GM12865 (cell line): ENCODE measurements at places on chromosomes 16 and 17.

GRCh38 chr16:19919142-19919541 lies 34.5 kb upstream of the GPRC5B start:
- DNase-seq: no peak

DNA sequence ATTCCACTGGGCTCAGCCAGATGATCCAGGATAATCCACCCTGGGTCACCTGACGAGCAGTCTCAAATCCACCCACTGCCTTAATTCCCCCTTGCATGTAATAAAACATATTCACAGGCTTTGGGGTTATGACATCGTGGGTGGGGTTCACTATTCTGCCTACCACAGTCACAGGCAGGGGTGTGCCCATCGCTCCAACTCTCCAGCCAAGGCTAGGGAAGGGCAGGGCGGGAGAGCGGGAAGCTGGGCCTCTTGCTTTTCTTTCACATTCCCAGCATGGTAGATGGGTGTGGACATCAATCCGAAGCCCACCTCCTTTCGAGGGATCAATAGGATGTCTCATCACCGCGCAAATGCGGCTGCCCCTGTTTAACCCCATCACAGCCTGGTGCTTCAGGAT lies 12.7 kb upstream of the CD300LD start:
- no peak for DNase-seq

DNA sequence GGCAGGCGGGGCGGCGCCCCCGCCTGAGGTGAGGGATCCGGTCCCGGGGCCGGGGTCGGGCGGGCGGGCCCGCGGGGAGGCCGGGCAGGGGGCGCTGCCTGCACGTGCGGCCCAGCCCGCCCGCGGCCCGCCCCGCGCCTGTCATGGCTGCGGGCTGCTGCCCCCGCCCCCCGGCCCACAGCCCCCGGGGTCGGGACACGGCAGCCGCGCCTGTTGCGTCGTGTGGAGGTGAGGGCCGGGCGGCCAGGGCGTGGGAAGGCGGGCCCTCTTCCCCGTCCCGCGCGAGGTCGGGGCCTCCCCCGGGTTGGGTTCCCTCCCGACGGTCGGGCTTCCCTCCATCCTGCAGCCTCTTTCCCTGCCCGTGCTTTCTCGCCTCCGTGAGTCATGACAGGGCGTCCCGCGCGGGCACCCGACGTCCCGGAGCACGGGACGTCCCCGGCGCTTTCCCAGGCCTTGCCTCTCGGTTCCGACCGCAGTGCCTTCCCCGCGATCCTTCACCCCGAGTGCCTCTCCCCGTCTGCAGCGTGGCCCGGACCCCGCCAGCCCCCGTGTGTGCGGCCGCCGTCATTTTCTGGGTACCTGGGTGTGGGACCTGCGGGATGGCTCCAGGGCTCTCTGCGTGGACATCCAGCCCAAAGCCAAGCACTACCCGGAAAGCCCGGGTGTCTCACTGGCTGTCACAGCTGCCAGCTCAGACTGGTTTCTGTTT lies 76.7 kb downstream of the CHD9 start:
- DNase-seq: peak; percentile 60

DNA sequence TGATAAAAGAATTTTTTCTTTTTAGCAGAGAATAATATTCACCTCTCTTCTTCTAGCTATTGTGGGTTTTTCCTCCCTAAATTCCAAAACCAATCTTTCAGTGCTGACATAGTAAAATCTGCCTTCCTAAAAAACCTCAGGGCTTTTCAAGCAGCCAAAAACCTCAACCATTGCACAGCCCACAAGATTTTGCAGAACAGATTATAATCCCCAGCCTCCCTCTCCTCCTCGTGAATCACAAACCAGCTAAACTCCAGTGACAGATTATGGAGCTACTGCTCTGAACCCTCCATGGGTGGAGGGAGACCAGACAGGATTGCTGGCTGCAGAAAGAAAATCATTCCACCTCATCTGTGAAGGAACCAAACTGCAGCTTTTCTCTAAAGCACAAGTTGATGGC lies 341.6 kb downstream of the SOX9 start:
- no peak for DNase-seq

GRCh38 chr17:4678448-4679026 lies 25.4 kb downstream of the PELP1 start:
- no peak for DNase-seq

DNA sequence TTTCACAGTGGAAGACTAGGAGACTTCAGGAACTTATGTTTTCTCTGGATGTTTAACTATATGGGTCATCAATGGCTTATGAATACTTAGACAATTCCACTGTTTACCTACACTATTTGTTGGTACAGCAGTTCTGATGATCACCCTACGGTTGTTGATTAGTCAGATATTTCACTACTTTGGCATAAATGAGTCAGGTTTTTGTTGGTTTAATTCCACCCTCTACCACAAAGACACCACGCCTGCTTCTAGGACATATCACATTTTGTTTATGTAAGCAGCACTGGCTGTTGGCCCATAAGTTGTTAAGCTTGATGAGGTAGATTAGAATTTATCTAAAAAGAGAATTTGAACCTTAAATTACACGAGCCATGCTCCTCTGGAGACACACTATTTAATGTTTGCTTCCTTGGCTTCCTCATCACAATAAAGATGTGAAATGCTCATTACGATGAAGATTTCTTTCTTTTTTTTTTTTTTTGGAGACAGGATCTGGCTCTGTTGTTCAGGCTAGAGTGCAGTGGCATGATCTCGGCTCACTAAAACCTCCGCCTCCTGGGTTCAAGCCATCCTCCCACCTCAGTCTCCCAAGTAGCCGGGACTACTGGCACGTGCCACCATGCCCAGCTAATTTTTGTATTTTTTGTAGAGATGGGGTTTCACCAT lies 4.3 kb downstream of the GDE1 start:
- no peak for DNase-seq

DNA sequence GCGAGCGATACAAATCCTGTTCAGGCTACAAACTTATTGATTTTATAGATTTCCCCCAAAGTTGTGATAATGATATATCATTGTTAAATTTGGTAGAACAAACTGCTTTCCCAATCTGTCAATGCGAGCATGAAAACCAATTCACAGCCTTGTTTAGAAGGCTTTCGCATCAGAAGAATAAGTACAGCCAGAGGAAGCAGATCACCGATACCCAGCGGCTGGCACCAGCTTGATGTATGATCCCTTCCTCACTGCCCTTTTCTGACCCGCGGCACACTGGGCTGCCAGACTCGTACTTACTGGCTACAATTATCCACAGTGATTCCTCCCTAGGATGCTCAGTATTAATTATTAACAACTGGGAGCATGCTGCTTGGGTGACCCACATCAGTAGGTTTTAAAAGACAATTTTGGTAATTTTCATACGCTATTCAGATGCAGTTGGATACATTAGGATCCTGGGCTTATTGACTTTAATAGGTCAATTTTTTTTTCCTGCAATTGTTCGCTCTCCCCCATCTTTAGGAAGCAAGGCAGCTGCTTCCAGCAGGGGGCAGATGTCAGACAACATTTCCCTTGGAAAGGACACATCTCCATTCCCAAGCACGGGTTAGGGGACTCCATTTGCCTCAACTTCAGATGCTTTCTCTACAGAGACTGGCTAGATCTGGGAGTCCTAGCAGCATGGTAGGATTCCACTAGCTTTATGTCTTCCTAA lies 582.7 kb upstream of the PSMD7 start:
- DNase-seq: no peak

GRCh38 chr16:89371968-89372634 lies 118.3 kb downstream of the ANKRD11 start:
- no peak for DNase-seq

DNA sequence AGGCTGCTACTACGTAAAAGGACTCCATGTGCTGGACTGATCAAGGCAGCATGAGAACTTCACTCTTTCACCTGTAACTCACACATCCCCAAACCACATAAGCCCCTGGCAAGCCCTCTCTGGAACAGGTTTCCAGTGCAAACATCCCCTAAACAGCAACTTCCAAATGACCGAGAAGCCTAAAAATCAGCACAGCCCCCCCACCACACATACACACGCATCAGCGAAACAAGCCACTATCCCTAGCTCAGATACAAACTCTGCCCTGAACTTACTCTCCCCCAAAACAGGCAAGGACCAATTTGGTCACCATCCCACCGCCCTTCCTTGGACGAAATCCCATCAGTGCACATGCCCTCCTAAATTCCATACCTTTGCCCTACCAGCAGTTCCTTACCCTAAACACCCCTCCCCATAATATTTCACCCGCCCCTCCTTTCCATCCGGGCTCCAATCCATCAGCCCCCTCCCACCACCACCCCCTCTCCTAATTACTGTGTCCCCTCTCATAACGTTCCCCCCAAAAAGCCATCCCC lies 735 bp downstream of the LSM12 start:
- peak; percentile 32 for DNase-seq

DNA sequence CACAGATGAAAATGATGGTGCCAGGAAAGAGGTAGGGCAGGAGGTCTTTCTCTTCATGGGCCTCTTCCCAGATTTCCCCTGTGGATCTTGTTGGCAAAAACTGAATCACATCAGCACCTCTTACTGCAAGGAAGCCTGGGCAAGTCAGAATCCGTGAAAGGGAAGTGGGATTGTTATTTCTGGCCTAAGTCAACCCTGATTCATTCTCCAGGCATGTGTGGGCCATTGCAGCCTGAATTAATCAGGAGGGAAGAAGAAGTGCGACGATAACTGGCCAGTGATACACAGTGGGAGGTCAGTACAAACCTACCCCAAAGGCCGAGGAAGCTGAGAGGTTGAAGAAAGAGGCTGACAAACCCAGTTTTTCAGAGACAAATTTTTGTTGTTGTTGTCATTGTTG lies 17.9 kb upstream of the NSMCE1 start:
- DNase-seq: no peak

GRCh38 chr17:28306954-28307401 lies 12.0 kb upstream of the TMEM97 start:
- no peak for DNase-seq

DNA sequence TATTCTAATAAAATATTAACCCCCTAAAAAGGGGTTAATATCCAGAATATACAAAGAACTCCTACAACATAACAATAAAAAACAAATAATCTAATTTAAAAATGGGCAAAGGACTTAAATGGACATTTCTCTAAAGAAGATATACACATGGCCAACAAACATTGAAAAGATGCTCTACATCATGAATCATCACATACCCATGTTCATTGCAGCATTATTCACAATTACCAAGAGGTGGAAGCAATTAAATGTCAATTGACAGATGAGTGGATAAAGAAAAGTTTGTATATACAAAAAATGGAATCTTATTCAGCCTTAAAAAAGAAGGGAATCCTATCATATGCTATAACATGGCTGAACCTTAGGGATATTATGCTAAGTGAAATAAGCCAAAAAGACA lies 36.8 kb downstream of the CPD start:
- DNase-seq: no peak

DNA sequence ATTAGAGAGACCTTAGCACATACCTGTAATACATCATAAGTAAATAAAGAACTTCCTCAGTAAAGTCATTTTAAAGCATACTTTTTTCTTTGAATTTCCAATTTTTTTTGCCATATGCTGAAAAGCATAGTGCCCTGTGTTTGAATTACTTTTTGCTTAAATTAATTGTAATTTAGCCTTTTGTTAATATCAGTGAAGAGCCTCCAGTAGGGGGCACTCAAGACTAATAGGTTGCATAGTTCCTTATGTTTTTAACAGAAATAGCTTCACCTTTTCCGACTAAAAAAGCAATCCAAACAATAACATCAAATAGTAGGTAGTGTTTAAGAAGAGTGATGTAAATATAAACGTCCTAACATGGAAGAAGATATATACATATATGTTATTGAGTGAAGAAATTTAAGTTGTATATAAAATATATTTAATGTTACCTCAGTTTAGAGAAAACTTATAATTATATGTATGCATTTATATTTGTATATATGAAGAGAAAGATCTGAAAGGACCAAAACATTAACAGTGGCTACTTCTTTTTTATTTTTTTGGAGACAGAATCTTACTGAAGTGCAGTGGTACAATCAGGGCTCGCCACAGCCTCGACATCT lies 18.6 kb downstream of the RAD51C start:
- DNase-seq: peak; percentile 70

GRCh38 chr16:70634861-70635260 lies 11.5 kb upstream of the IL34 start:
- DNase-seq: no peak

DNA sequence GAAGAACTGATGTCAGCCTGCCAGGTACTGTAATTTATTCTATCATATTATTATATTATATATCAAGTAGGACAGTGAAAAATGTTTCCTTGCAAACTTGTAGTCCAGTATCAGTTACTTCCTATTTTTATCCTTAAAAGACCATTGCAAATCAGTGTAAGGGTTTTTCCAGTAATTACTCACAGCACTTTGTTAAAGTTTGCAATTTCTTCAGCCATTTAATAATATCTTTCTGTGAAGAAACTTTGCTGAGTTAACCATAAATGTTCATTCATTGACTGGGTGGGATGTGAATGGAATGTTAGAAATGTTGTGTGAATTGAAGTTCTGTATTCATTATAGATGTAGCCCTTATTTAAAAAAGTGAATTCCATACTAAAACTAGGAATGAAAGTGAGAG lies 26.7 kb downstream of the HAPSTR1 start:
- no peak for DNase-seq

GRCh38 chr17:45262516-45263476 lies 902 bp upstream of the SPATA32 start:
- DNase-seq: no peak

DNA sequence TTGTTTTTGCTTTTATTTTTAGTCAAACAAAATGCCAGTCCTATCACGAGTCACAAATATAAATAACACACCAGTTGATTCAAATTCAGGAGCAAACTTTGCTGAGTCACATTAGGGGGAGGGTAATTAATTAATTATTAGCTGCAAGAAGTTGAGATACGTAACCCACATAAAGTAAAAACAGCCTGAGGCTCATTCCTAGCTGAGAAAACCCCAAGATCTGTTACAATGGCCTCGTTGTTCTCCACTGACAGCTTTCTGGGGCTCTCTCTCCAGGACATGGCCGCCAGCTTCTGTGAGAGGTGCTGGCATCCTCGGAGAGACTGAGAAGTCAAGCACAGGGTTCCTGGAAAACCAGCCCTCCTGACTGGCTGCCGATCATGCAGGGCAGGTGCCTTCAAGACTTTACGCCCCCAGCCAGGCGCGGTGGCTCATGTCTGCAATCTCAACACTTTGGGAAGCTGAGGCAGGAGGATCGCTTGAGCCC lies 11.1 kb downstream of the RAB40B start:
- no peak for DNase-seq

DNA sequence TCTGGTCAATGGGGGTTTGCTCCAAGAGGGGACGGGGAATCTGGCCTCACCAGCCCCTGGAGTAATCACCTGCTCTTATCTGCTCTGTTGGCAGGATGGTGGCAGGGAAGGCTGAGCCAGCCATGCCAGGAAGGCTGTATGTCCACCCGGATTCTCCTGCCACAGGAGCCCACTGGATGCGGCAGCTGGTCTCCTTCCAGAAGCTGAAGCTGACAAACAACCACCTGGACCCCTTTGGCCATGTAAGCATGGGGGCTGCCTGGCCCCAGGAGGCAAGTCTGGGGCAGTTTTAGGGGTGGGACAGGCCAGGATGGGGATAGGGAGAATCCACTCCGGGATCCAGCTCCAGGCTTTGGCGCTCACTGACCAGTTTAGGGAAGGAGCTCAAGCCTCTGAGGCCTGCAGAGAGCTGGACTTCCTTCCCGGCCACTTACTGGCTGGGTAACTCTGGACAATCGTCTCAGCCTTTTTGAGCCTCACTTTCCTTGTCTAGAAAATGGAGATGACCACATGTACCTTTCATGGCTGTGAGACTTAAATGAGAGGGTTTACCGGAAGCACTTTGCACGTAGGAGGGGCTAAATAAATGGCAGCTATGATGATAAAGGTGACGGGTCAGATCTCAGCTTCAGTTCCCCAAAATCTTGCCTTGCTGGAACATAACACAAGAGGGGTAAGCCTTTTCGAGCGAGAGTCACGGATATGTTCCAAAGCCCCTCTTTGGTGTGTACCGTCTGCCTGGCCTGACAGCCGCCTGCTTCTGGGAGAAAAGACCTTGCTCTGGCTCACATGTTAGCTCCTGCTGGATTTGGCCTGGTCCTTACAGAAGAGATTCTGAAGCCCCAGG lies 15.4 kb downstream of the TBX4 start:
- peak; percentile 16 for DNase-seq
